CD8-positive, alpha-beta memory T cell (primary cell): ENCODE measurements at places on chromosomes 3 and 15.

DNA sequence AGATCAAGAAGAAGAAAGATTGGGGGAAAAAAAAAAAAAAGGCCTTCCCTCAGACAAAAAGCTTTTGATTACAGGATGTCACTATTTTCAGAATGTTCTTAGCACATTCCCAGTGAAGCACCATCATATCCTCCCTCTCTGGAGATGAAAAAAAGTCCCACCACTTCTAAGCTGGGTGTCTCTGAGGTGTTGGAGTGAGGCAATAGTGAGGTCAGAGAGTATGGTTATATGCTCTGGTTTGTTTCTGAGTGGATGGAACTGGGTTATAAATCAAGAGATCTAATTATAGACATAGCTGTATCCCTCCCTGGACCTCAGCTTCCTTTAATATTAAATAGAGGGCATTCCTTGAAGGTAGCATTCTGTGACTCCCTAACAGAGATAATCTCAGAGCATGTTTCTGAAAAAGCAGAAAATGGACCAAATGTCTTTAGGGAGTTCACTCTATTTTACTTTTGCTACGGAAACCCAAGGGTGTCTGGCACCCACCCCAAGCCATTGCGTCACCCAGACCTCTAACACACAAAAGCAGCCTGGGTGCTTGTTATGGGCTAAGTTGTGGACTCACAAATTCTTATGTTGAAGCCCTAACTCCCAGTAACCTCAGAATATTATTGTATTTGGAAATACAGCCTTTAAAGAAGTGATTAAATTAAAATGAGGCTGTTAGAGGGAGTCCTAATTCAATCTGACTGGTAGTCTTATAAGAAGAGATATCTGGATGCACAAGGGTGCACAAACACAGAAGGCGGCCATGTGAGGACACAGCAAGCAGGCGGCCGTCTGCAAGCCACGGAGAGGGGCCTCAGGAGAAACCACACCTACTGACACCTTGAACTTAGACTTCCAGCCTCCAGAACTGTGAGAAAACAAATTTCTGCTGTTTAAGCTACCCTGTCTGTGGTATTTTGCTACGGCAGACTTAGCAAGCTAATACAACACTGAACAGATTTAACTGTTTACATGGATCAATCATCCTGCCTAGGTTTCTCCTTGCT lies 81.5 kb downstream of the MB21D2 start:
- DNase-seq, result no peak

DNA sequence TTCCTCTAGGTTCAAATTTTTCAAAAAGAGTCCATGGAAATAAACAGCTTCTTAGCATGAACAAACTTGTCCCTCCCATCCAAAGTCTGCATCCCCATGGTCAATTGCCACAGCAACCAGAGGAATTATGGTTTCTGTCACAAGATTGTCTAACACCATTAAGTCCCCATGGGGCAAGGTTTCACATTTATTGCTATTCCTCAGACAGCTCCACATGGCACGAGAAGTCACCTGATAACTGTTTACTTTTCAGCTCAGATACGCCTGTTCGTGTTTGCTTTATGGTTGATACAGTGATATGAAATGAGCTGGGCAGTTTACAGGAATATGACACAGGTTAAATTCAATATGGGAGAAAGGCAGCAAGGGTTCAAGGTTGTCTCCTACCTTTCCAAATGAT lies 37.9 kb upstream of the MUC13 start:
- no peak for DNase-seq

GRCh38 chr15:100928632-100929280 lies 9.6 kb downstream of the LRRK1 start:
- DNase-seq, result no peak

DNA sequence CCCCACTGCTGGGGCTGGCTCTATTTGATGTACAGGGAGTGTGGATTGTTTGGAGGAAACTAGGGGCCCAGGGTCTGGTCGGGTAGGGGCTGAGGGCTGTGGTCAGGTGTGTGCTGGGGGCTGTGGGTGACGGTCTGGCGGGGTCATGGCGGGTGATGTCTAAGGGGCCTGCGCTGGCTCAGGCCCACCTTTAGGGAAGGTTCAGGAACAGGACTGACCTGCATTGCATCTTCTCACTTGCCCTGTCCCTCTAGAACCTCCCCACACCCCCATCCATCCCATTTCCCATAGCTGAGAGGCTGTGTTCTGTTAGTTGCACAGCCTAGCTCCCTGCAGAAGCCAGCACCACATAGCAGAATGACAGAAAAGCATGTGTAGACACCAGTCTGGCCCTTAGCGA lies 39.1 kb downstream of the SCN5A start:
- no peak for DNase-seq

- DNase-seq, result no peak
Observed at GRCh38 chr3:115804200-115804599, 180.9 kb downstream of the GAP43 start.

DNA sequence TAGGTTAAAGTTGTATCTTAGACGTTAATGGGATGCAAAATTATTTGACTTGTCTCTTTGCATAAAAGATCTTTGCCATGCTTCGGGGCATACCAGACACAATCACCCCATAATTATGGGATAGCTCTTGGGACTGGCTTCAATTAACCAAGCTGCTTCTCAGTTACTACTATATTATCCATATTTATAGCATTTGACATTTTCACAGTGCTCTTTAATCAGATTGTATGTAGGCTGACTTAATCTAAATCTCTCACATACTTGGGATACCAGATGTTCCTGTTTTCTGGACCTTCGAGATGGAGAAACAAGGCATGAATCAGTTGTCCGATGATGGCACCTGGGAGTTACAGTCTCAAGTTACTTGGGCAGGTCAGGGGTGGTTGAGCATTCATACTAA lies 27.2 kb upstream of the ABHD17C start:
- DNase-seq, result no peak

GRCh38 chr3:71518089-71518488 lies 65.4 kb downstream of the FOXP1 start:
- DNase-seq, result no peak

DNA sequence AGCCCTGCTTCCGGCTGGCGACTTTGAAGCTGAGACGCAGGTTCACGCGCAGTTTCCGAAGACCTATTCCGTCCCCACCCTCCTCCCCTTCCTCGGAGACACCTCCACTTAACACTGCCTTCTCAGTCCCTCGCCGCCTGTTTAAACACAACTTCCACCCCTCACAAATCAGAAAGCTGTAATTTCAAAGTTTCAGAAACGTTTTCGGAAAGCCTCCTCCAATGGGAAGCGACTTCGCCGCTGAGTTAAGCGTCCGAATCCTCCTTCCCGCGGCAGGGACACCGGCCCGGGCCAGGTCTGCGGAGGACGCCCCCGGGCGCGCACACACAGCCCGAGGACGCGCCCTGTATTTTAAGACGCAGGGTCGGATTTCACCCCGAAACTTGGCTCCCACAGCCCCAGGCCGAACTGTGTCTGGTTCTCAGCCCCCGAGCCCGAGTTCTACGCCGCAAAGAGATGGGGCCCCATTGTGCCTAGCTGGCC lies 559 bp upstream of the LRRN1 start:
- DNase-seq, result peak; percentile 78

- DNase-seq, result no peak
Observed at GRCh38 chr15:70327856-70328678, 230.3 kb upstream of the TLE3 start.

DNA sequence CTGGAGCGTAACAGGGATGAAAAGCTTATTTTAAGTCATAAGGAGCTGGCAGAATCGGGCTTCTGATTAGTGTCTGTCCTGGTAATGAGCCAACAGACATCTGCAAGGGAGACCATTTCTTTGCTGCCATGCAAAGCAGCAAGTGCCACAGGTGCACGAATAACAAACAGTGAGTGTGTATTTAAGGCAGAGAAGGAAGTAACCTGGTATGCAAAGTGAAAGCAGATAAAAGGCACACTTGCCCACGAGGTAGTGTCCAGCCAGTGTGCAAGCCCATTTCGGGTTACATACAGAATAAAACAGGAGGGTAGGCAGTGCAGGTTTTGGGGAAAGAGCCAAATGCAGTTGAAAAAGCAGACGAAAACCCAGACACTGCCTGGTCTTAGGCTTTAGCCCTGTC lies 1153.7 kb downstream of the SI start:
- DNase-seq, result no peak

DNA sequence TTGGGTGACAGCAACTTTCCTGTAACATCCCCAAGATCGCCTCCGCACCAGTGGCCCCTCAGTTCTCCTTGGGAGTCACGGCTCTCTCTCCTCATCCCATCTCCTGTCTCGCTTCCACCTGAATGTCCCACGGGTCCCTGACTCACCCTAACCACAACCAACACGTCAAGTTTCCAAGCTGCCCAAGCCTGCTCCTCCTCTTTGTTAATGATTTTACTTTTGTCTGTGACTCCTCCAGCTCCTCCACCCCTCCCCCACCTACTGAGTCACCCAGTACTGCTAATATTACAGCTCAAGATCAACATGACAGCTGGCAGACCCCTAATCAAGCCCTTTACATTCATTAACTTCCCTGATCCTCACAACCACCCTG lies 39.3 kb downstream of the BDH1 start:
- no peak for DNase-seq

DNA sequence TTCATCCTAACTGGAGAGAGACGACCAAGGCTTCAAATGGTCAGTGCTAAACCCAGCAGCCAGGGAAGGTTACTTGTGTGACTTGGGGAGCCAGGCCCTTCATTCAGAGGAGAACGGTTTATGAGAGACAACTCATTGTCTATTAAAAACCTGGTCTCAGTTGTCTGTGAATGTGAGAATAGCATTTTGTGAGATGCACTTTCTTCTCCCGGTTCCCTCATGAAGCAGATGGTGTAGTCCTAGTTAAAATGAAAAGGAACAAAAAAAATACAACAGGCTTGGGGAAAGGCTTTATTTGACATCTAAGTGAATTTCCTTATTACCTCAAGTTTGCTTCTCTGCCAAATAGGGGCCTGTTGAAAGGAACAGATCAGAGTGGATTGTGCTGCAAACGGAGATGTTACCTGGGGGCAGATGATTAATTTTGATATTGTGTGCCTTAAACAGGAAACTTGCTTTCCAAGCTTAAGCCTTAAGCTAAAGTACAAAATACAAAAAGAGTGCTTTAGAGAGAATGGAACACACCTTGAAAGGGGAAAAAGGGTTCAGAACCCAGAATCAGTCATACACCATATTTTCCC lies 202.7 kb upstream of the BHLHE40 start:
- no peak for DNase-seq

DNA sequence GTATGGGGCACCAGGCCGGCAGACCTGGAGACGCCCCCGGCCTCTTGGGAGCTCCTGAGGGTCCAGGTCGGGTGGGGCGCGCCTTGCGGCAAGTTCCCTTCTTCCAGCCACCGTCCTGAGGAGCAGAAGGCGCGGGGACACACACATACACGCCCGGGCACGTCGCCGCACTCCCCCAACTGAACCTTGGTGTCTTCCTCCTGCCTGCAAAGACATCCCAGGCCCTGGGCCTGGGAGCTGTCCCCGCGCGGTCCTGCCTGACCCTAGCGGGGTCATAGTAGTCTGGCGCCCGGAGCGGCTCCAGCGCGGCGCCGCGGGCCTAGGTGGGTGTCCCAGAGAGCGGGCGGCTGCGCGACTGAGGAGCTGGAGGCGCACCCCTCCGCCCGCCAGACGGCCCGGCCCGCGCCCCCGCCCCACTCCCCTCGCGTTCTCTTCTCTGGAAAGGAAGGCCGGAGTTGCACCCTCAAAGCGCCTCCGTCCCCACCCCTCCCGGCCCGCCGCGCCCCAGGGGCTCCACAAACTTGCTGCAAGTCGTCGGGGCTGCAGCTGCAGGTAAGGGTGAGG lies 185.9 kb upstream of the LINGO1 start:
- DNase-seq, result no peak

DNA sequence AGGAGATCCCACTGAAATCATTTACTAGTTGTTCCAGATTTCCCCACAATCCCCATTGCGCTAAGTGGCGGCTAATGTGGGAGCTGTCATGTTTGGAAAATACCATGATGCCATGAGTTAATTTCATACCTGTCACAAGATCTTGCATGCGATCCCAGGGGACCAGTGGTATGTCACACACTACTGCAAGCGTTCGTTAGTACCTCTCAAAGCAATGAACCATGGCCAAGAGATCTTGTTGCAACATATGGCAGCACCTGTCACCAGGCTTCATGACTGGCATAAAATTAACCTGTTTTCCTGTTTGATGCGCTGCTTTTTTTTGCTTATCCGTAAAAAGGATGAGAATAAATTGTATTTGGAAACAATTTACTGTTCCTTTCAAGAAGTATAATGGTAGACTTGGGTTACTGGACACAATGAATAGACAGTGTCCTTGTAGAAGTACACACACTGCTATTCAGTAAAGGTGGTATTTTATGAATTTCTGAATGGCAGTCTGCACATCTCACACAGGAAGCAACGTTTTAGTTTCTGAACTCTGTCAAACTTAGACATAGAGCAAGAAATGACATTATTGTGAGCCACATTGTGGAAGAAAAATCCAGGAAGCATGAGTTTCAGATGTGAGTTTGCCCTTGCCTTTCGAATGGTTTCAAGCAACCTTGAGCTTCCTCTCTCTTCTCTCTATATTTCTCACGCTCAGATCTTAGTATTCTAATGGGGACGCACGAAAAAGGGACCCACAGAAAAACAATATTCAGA lies 81.9 kb downstream of the CHL1 start:
- no peak for DNase-seq

- no peak for DNase-seq
Observed at GRCh38 chr15:68366314-68366713, 65.6 kb downstream of the ITGA11 start.

DNA sequence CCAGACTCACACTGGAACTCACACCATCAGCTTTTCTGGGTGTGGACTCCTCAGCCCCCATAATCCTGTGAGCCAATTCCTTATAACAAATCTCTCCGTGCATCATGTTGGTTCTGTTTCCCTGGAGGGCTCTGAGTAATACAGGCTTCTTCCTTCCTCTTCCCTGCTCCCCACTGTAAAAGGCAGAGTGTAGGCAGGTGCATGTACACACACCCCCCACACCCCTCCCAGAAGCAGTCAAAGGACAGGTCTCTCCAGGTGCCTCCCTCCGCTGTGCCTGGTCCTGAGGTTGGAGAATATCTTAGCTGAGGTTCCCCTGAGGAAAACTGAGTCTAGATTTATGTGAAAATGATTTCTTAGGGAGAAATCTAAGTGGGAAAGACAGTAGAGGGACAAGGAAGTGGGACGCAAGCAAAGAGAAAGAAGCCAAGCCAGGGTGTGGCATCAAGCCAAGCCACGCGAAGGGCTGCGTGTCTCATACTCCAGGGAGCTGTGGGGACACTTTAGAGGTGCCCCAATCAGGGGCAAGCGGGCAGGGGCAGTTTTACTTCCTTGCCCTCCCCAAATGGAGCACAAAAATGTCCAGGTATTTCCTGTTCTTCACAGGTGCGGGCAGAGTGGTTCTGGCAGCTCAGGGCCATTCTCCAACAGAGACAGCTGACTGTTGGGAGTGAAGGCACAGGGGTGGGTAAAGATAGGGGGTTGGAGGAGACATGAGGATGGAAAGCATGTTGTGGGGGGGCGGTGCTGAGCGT lies 86.6 kb downstream of the HMG20A start:
- no peak for DNase-seq

DNA sequence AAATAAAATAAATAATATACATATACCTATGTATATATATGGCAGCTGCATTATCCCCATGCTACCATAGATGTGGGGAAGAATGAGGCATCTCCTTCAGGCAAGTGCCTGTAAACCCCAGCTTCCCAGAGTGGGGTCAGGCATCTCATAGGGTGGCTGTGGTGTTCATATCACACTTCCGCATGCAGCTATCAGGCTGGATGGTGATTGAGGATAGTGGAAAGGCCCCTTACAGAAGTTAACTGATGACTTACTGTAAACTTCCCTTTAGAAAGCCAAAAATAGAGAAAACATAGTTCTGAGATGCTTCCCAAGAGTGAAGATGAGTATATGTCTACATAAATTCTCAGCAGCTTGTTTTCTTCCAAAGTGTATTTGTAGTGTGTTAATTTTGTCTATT lies 3.5 kb upstream of the PP2D1 start:
- no peak for DNase-seq

GRCh38 chr15:53116169-53116568 lies 326.0 kb upstream of the ONECUT1 start:
- no peak for DNase-seq
